ENCODE measurements at places on chromosomes 7 and 10.

DNA sequence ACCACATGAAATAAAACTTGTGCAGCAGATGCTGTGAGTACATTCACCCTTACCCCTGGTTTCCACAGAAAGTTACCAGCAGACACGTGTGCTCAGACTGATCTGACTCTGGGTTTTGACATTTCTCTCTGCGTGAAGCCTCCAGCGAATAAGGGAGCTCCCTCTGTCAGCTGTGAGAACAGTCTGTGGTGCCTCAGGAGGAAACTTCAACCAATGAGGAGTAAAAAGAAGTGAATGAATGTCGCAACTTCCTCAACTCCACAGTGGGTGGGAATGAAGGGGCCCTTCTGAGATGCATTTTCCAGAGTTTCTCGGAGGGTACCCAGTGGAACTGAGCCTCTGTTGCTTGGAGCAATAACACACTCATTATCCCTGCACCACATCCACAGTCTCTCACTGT is 743.4 kb downstream of the TNS3 start:
- no peak for DNase-seq

GRCh38 chr10:17673471-17674061 is 29.6 kb downstream of the STAM start:
- no peak for DNase-seq

GRCh38 chr7:49425277-49425818 is 348.1 kb upstream of the VWC2 start:
- DNase-seq: no peak

GRCh38 chr7:17681965-17682364 is 258.3 kb downstream of the SNX13 start:
- no peak for DNase-seq

DNA sequence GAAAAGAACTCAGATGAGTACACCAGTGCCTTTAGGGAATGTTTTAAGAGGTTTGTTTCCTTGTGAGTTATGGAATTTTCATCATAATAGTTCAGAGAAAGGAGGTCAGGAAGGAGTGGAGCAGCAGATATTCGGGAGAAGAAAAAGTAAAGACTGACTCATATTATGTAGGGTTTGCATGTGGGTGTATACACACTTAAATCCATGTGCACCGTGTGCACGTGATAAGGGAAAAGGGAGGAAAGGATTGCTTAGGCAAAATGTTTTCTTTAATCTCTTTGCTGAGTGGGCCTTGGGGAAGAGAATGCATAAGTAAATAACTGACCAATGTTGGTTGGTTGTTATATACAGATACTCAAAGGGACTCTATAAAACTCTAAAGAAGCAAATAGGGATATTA is 30.2 kb downstream of the PLCE1 start:
- no peak for DNase-seq

GRCh38 chr10:130543794-130544193 is 407.6 kb downstream of the GLRX3 start:
- peak; percentile 66 for DNase-seq

- DNase-seq: peak; percentile 29
Measured at GRCh38 chr10:131215776-131216175, 95.7 kb downstream of the TCERG1L start.

DNA sequence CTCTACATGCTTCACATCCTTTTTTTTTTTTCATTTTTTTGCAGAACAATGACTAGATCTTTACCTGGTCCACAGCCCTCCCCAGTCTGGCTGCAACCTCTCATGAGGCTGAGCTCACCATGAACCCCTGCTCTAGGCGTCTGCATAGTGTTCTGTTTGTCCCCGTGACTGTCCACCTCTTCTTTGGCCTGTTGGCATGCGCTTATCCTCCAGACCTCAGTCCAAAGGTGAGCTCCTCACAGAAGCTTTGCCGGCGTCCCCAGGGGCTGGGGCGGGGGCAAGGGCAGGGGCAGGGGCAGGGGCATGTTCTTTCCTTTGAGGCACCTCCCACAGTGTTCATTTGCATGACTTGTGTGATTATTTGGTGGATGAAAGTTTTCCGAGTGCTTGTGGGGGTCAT is 218.4 kb upstream of the ZNF32 start:
- no peak for DNase-seq

- DNase-seq: no peak
Measured at GRCh38 chr7:81040496-81040895, 121.6 kb upstream of the SEMA3C start.

- no peak for DNase-seq
Measured at GRCh38 chr7:39217783-39218182, 240.1 kb downstream of the POU6F2 start.

GRCh38 chr10:99569253-99569939 is 36.7 kb downstream of the NKX2-3 start:
- DNase-seq: no peak

DNA sequence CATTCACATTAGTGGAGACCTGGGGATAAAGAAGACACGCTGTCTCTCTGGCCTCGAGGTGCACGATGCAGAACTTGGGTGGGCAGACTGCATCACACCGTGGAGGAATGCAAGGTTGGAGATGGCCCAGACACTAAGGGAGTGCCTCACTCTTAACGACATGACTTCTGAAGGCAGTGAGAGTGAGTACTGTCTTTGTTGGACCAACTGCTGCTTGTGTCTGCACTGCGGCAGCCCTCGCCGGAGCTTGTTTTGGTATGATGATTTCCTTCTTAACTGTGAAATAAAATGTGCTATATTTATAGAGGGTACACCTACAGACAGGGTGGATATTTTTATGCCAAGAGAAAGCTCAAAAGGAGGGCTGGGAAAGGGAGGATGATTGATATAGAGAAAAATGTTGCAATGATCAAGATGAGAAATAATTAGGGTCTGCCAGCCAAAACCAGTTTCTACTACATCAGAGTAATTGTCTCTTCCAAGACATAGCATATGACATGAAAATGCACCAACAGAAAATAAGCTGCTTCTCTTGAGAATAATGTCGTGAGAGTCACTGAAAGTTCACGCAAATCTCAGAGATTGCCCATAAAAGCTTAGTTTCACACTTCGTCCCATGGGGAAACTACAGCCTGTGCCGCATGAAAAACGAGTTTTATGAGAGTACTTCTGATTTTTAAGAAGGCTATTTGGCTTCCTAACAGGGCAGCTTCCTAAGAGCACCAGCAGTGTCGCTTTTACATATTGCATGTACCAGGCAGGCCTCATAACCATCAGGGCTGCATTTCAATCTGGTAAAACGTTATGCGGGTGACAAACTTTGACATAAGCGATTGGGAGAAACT is 127.1 kb downstream of the TAX1BP1 start:
- no peak for DNase-seq

- DNase-seq: no peak
Measured at GRCh38 chr7:126699707-126700106, 553.0 kb downstream of the GRM8 start.

GRCh38 chr10:13099144-13099665 is 758 bp upstream of the OPTN start:
- DNase-seq: no peak

DNA sequence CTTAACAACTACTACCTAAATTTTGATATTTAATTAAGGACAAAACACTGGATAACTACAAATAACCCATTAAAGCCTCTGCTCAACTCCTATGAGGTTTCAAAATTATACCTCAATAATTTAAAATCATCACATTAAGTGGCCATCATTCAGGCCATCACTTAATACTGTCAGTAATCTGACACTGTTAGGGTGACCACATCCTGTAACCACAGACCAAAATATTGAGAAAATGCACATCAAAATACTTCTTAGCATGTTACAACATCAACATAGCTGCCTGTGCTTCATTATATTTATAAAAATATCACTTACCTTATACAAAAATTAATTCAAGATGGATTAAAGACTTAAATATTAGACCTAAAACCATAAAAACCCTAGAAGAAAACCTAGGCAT is 23.3 kb downstream of the SEM1 start:
- DNase-seq: no peak

GRCh38 chr10:116286626-116287200 is 13.7 kb upstream of the GFRA1 start:
- DNase-seq: no peak

GRCh38 chr7:114819616-114820362 is 102.1 kb upstream of the MDFIC start:
- no peak for DNase-seq

- DNase-seq: peak; percentile 85
Measured at GRCh38 chr10:133336577-133337369, at the start of gene CALY. CALY (minus strand) TSS chr10:133336896; CDS start chr10:133328989, 7,907 bp downstream.

DNA sequence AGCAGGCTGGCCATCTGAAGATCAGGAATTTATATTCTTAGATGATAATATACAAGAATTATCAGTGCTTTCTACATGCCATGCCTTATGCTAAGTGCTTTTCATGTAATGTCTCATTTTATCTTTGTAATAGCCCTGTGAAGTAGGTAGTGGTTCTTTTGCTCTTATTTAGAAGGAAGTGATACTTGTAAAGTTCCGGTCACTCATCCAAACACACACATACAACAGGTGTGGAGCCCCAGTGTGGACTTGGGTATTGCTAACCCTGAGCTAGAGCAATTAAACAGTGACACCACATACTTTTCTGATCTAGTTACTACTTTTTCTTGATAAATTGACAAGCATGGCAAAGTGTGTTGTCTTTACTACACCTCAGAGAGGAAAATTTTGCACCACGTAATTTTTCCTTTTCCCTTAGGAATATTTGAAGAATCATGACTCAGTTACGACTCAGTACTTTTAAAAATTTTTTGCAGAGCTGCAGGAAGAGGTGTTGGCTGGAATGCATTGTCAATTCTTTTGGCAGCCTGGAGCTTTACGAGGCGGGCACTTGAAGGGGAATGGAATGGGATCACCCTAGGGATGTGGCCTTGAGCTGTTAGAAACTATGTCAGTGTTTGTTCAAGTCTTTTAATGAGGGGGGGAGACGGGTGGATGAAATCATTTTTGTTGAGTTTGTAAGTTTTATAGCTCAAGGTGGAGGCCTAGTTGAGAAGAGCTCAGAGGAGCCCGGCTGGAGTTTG is 212.5 kb upstream of the CELF2 start:
- no peak for DNase-seq

GRCh38 chr7:54116956-54117355 is 425.2 kb upstream of the VSTM2A start:
- no peak for DNase-seq

GRCh38 chr10:19620811-19621210 is 195.4 kb upstream of the PLXDC2 start:
- DNase-seq: no peak

- DNase-seq: no peak
Measured at GRCh38 chr7:43450894-43451293, 132.0 kb upstream of the STK17A start.

DNA sequence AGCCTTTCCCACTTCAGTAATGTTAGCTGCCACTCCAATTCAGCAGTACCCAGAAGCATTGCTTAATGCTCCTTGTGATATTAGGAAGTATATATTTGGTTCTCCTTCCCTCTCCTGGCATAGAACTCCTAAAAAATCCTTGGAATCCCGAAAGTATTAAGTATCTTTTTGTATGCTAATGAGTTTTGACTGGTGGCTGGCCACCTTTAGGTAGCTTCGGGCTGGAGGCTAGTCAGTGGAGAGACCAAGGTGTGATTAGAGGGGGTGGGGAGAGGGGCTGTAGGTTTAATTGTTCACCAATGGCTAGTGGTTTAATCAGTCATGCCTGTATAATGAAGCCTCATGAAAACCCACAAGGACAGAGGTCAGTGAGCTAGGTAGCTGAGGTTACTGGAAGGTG is 12.2 kb downstream of the COMTD1 start:
- DNase-seq: no peak

DNA sequence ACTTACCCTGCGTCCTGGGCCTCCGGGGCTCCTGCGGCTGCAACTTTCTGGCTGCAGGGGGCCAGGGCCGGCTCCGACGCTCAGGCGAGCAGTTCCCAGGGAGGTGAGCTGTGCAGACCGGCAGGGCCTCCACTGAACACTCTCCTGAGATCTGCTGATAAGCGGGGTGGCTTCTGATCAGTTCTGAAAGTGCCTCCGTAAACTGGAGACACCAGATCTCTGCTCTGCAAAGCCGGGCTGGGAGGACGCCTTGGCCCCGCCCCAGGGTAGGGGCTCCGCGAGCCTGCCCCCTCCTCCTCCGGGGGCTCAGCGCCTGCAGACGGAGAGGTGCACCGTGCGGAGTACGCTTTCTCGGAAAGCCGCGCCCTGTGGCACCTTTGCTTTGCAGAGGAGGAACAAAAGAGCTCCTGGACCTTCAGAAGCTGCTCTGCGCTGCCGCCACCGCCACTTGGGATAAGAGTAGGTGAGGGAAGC is 141.3 kb upstream of the VKORC1L1 start:
- no peak for DNase-seq

DNA sequence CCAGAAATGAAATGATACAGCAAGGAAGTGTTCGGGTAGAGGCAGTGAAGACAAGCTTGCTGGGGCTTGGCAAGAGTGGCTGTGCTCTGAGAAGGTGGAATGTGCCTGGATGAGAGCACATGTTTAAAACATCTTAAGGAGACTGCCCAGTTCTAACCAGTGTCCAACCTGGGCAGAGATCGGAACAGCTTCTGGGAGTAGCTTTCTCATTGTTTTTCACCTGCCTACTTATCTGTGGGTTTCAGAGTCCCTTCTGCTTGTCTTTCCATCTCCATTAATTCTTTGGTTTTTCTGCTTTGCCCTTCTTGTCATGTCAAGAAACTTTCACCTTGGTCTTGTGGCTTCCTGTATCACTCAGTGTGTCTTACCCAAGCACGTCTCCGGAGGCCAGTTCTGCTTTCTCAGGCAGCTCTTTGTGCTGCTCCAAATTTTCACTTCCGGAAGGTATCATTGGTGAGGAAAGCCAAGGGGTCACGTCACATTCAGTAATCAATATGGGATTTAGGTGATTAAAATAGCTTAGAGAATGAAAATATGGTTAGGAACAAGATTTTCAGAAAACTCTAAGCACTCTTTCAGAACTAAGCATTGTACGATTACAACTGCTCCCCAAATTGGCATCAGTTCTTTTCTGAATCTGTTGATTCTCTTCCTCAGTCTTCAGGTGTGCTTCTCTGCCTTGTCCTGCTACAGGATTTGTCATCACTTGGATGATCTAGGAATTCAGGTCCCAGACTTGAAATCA is 5.5 kb upstream of the LAMB4 start:
- no peak for DNase-seq
